ENCODE measurements at places on chromosomes 5 and 9.

- no peak for DNase-seq
Measured at GRCh38 chr5:141875022-141875740, 3.0 kb downstream of the PCDH1 start.

DNA sequence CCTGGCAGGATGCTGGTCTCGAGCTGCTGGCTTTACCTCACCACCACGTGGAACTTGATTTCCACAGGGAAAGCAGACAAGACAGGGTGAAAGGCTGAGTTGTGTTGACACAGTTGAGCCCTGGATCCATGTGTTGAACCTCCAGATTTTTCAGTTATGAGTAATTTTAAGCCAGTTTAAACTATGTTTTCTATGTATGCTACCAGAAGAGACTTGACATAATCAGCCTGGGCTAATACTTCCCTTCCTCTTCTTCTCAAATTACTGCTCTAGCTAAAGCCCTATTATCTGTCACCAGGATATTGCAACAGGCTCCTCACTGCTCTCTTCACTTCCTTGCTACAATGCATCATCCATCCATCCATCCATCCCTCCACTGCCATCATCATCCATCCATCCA is 12.0 kb upstream of the PHYKPL start:
- no peak for DNase-seq

DNA sequence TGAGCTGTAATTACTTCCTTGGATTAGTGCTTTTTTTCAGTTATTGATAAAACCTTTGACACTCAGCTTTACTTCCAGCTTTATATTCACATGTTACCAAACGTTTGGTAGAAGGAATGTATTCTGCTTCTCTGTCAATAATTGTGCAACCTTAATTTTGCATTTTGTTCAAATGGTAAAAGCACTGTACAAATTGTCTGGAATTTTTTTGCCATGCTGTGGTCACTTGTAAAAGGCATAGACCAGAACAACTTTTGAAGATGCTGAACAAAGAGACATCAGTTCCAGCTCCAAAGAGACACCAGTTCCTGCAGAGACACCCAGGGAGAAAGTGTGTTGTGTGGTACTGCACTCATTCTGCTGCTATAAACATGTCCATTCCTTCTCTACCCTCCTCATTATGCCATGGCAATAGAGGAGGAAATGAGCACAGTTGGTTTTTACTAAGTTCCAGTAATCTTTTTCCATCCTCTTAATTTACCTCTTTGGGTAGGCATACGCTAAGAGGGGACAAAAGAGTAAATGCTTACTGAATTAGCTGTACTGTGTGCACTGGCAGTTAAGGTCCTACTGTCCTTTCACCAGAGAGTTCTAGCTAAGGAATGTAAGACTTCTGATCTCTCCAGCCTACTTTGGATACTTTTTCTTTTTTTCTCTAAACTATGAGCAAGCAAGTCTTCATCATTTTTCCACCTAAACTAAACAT is 387.4 kb downstream of the FGF10 start:
- no peak for DNase-seq

GRCh38 chr5:168580227-168580508 is 1.0 kb upstream of the PANK3 start:
- DNase-seq: no peak

DNA sequence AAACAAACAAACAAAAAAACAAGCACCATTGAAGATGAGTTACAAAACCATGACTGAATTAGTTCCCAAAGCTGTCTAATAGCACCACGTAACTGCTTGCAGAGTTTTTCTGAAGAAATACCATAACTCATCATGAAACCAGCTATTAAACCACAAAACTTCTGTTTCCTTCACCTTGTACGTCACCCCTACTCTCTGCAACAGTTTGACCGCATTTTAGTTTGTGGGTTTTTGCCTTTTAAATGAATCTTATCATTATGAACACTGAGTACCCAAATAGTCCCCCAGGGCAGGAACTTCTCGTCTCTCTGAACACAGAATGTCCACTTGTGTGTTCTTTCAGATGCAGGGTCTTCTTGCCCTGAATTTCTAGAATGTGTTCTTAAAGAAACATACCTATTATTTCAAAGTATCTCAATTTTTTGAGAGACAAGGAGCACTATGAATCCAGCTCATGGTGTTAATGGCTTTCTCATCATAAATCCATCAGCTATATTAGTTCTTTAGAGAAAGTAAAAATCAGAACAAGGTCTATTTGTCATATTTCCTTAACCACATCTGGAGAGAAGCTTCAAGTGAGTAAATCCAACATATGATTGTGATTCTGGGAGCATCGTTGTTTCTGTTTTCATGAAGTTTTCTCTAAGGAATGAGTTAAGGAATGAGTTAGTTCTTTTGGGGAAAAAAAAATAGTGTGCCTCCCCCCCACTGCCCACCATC is 210.6 kb downstream of the AUH start:
- no peak for DNase-seq

- DNase-seq: no peak
Measured at GRCh38 chr5:6359555-6360322, 18.6 kb downstream of the MED10 start.

- DNase-seq: no peak
Measured at GRCh38 chr5:57316798-57317327, 143.0 kb downstream of the GPBP1 start.

GRCh38 chr9:107173422-107174180 is 109.5 kb upstream of the RAD23B start:
- no peak for DNase-seq

- DNase-seq: no peak
Measured at GRCh38 chr5:95619096-95619495, 791 bp upstream of the GPR150 start.

DNA sequence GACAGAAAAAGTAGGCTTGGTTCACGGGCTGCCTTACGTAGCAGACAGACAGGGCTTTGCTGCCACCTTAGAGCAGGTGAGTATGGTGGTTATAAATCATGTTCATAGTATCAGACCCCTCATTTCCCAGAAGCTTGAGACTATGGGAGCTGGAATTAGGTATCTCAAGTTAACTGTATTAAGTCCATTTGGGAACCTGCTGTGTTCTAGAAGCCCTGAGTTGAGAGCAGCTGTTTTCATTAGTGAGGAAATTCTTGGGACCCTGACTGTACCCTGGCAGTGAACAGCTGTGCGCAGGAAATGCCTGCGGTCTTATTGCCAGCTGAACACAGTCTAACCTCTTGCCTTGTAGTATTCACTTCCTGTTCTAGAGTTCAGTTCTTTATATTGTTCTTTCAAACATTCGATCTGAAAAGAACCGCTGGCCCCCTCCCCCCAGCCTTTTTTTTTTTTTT is 29.8 kb downstream of the UGCG start:
- peak; percentile 49 for DNase-seq

DNA sequence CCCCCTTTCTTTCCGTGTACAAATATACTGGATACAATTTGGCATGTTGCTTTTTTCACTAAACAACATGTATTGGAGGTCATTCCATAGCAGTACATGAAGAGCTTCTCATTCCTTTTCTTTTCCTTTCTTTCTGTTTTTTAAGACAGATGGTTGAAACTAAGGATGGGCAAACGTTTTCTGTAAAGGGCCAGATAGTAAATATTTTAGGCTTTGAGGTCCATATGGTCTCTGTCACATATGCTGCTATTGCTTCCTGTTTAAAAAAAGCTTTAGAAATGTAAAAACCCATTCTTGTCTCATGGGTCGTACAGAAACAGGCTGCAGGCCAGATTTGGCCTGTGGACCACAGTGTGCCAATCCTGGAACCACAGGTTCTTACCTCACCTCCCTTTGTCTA is 160.1 kb downstream of the ACER2 start:
- DNase-seq: no peak

DNA sequence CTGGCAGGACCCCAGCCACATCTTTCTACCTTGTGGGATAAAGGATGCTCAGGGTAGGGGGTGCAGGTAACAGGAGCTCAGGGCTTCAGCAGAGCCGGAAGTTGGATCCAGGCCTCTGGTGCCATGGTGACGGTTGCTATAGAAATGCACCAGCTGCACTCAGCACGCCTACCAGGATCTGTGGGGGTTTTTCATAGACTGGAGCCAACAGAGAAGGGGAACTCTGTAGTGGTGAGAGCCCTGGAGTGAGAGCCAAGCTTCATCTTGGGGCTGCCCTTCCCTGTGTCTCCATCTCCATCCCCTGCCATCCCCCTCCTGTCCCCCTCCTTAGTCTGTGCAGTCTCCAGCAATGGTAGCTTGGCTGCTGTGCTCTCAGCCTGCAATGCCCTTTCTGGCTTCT is 27.5 kb upstream of the BOD1 start:
- no peak for DNase-seq

DNA sequence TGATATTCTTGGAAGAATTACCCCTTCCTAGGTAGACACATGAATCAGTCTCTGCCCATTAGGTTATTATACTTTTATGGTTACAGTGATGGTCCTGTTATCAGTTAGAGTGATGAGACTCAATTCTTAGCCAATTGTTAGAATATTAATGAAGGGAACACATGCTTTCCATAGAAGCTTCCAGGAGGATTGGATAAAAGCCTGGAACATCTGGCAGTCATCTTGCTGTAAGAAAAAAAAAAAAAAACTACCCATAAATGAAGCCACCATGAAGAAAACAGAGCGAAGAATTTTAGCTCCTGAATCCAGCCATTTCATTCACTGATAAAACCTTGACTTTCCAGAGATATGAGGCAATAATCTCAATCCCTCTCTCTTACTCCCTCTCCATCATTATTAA is 262.5 kb upstream of the GRIN3A start:
- DNase-seq: no peak

GRCh38 chr5:44398382-44398781 is 9.2 kb upstream of the FGF10 start:
- no peak for DNase-seq

DNA sequence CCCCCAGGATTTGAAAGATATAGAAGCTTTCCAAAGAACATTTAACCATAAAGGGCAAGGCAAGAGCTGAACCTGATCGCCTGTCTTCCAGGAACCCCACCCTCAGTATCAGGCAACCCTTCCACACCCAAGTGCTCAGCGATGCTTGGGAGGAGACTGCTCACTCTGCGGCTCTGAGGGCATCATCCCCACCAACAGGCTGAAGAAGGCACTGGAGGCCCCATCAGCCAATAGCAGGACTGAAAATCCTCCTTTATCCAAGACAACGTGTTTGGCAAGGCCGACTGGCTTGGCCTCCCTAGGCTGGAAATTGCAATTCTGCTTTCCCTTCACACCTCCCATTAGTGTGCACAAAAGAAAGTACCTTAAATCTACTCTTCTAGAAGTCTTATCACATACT is 1.4 kb upstream of the PPP2CA start:
- peak; percentile 11 for DNase-seq

- no peak for DNase-seq
Measured at GRCh38 chr9:81607593-81608288, 81.6 kb downstream of the TLE1 start.

DNA sequence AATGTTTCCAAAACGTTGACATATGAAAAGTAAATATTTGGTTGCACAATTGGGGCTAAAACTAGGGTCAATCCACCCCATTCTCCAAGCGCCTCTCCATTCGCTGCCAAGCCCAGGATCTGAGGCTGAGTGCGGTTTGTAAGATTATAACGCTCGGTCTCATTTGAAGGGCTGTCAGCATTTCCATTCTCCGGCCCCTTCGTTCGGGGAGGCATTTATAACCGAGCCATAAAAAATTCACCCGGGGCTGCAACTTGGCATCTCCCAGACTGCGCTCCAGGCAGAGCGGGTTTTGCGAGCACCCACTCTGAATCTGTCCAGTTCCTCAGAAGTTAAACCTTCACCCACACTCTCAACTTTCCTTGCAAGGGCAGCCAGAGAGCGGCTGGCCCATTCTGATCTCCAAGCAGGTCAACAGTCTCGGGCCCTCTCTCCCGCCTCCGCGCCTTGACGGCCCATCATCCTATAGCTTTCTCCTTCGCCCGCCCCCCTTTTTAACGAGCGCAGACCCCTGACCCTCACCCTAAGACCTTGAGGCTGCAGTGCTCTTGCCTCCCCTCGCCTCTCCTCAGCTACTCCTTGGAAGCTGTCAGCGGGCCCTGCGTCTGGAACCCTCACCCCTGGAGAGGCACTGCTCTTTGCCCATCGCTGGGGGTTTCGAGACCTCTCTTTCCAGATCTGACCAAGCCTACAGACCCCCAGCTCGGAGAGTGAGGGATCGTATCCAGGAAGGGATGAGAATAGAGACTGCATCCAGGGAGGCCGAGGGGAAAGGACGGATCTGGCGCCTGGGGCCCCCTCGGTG is 1.1 kb downstream of the SLIT3 start:
- no peak for DNase-seq

GRCh38 chr9:76223749-76224340 is 170.4 kb downstream of the RFK start:
- no peak for DNase-seq

- no peak for DNase-seq
Measured at GRCh38 chr5:177353093-177353492, 1.6 kb upstream of the LMAN2 start.

DNA sequence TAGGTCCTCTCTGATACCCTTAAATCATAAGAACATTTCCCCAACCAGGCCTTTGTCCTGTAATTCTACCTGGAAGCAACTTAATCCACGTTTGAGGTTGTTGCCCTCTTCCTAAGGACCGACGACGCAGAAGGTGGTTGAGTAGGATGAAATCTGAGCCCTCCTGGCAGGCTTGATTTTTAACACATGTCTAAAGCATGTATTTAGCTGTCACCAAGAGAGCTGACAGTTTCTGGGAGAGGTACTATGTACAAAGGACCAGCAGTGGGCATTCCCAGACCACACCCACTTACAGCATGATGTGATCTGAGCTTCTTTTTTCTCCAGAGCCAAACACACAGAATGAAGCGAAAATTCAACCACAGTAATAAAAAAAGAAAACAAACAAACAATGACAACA is 260.9 kb downstream of the SH3GL2 start:
- DNase-seq: no peak

GRCh38 chr5:117380316-117380715 is 805.7 kb upstream of the SEMA6A start:
- no peak for DNase-seq

GRCh38 chr5:60487885-60488442 is 212.0 kb downstream of the DEPDC1B start:
- no peak for DNase-seq

DNA sequence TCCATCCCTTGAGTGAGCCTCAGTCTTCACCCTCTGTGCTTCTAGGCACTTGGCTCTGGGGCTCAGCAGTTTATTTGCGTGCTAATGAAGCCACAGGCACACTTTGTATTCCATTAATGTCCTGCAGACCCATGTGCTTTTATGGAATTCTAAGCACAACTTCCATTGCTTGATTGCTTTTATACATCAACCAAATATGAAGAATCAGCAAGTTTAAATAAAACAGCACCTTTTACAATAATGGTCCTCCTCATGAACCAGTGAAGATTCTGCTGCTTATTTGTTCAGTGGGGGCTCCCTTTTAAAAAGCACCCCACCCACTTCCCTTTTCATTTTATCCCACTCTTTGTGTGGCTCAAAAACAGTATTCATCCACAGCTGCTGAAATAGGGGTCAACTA is 60.2 kb downstream of the DCP2 start:
- no peak for DNase-seq

- no peak for DNase-seq
Measured at GRCh38 chr5:150227036-150227435, 37.2 kb downstream of the SLC6A7 start.

DNA sequence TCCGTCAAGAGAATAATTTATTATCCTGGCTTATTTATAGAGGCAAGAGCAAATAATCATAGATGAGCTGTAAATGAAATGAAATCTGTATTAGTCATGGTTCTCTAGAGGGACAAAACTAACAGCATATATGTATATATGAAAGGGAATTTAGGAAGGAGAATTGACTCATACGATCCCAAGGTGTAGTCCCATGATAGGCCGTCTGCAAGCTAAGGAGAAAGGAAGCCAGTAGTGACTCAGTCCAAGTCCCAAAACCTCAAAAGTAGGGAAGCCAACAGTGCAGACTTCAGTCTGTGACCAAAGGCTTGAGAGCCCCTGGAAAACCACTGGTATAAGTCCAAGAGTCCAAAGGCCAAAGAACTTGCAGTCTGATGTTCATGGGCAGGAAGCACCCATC is 515.9 kb upstream of the CYLC2 start:
- no peak for DNase-seq

All from stimulated activated naive CD8-positive, alpha-beta T cell treated with anti-CD3 and anti-CD28 coated beads, Interleukin-15, Interleukin-2, amounts not matched to agents 100 U/mL and 50 U/mL, for 24 hours (primary cell).